Naive thymus-derived CD8-positive, alpha-beta T cell (primary cell): ENCODE measurements at places on chromosomes 4 and X.

DNA sequence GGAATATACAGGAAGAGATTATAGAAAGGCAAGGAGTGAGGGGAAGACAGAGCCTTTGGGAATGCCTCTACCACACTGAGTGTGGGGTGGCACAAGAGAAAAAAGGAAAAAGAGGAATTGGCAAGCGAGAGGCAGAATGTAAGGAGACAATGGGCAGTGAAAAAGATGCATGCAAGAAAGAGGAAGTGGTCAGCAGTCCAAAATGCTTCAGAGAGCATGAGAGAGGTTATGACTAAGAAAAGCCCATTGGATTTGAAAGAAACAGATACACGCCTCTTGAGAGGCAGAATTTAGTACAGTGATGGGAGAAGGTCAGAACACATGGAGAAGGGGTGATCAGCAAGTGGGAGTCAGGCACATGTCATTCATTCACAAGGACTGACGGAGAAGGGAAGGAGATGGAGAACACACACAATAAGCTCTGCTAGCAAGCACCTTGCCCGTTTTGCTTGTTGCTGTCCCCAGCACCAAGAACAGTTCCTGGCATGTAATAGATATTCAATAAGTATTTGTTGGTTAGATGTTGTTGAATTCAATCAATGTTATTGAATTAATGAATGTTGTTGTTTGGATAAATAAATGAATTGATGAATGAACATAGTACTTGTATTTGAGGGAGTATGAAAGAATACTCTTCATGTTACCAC lies 6.3 kb downstream of the DCHS2 start:
- no peak for DNase-seq

DNA sequence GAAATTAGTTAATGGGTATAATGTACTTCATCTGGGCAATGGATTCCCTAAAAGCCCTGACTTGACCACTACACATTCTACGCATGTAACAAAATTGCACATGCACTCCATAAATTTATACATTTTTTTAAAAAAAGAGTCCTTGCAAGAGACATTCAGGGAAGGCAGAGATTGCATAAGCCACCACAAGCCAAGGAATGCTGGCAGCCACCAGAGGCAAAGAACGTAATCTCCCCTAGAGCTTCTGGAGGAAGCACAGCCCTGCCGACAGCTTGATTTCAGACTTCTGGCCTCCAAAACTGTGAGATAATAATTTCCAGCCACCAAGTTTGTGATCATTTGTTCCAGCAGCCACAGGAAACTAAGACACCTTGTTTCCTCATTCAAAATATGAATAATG lies 185.6 kb upstream of the GALNT7 start:
- no peak for DNase-seq

GRCh38 chrX:111581086-111581485 lies 69.6 kb downstream of the SERTM2 start:
- no peak for DNase-seq

GRCh38 chr4:78129383-78130108 lies 72.4 kb downstream of the FRAS1 start:
- DNase-seq, result no peak

DNA sequence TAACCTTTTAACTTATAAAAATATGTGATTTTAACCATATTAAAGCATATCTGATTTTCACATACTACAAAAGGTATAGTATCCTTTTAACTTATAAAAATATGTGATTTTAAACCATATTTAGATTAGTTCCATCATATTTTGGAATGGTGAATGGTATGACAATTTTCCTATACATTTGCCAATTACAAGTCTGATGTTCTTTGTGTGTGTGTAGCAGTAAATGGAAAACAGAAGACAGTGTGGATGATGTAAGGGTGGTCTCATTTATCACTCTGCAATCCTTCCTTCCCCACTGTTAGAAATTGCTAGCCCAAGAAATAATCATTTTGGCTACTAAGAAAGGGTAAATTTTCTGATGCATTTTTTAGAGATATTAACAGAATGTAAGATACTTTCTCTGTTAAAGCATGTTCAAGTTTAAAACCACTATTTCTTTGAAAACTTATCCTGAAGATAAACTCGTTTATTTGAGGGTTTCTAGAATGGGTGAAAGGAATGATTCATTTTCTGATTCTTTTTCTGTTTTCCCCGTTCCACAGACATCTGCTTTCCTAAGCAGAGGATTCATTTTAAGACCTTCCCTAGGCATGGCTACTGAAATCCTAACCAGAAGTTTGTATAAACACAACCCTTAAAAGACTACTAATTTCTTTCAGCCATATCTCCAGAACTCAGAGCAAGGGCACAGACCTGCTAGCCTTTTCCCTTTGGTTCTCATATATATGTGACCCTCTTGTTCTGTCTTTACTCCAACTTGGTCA lies 21.0 kb downstream of the NUDT6 start:
- no peak for DNase-seq

GRCh38 chrX:47218280-47218919 lies at the start of gene CDK16:
Gene CDK16 (plus strand): TSS chrX:47218681. CDS start chrX:47223558, 4,877 bp downstream.
- no peak for DNase-seq

GRCh38 chr4:124862261-124862660 lies 149.7 kb upstream of the ANKRD50 start:
- DNase-seq, result no peak

- no peak for DNase-seq
These were observed 25.3 kb upstream of the GPC3 start for GRCh38 chrX:134010690-134011089.

DNA sequence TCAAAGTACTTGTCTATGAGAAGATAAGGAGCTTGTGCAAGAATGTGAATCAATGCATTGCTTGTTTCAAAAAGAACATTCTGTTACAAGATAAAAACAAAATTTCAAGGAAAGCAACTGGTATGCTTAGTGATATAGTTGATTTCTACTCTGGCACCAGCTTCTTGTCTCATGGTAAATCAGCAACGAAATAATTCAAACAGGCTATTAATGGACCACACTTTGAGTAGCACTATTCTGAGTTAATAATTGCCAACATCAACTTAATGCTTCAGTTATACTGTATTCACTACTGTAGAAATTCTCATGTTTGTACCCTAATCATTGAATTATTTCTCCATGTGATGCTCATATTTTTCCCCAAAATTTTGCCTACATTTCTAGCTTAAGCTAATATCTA lies 252.6 kb downstream of the NDST4 start:
- no peak for DNase-seq

DNA sequence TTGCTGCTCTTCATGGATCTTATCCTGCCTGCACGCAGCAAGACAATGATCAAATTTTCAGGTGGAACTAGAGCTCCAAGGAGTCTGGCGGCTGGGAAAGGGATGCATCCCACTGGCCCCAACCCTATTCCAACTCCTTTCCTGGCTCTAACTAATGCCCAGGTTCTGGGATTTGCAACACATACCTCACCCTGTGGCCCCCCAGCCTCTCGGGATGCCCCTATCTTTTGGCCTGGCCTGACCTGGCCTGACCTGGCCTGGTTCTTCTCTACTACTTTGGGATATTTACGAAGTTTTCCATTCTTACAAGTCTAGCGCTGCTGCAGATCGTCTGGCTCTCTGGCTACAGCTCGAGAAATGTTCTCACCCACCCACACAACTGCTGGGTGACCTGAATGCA lies 56.4 kb upstream of the CDKN2AIP start:
- no peak for DNase-seq

DNA sequence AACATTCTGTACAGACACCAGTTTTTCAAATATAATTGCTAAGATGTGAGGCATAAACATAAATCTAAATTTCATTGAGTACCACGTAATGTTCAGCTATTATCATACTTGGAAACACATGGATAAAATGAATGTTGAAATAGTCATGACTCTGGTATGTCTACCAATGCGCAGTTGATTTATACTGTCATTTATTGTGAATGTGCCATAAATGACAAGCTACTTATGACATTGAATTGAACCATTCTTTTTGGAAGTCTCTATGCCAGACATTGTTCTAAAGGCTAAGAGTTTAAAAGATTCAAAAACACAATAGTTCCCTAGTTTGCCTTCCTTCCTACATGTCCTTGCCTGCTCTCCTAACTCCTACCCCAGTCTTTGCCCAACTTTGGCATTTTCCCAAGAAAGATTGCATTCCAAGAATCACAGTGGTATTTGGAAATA lies 96.6 kb upstream of the DMD start:
- DNase-seq, result no peak

DNA sequence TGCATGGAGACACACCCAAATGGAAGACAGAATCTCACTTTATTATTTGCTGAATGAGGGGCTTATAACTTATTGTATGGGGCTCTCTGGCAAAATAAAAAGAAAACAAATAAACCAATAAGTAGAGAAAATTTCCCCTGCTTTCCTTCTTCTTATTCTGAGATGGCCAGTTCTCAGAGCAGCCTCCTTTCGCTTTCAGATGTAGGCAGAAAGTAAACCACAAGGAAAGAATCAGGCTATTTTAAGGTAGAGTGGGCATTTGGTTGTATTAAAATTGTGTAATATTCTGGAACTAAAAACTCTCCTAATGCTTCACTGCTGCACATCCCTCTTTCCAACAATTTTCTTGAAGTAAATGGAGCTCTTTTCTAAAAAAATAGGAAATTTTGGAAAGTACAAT lies 241.8 kb downstream of the GALNTL6 start:
- no peak for DNase-seq

DNA sequence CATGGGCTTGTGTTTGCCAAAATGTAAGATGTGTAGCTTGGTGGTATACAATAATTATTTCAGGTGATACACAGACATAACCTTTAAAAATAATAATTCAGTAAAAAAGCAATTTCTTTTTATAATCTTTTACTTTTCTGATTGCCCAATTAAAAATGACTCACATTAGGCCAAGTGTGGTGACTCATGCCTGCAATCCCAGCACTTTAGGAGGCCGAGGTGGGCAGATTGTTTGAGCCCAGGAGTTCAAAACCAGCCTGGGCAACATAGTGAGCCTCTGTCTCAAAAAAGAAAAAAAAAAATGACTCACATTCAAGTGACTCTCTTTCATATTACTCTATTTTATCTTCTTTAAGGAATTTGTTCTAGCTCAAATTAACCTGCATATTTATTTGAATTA lies 449.4 kb upstream of the HTR2C start:
- no peak for DNase-seq

GRCh38 chr4:182421753-182422152 lies 178.6 kb downstream of the TENM3 start:
- DNase-seq, result no peak

GRCh38 chr4:41241919-41242318 lies 14.8 kb upstream of the UCHL1 start:
- no peak for DNase-seq

GRCh38 chrX:102765809-102766208 lies 45.3 kb downstream of the GPRASP3 start:
- DNase-seq, result no peak

GRCh38 chrX:152725409-152725808 lies 8.1 kb downstream of the CSAG1 start:
- no peak for DNase-seq
